ENCODE measurements at places on chromosomes 11 and 22.

DNA sequence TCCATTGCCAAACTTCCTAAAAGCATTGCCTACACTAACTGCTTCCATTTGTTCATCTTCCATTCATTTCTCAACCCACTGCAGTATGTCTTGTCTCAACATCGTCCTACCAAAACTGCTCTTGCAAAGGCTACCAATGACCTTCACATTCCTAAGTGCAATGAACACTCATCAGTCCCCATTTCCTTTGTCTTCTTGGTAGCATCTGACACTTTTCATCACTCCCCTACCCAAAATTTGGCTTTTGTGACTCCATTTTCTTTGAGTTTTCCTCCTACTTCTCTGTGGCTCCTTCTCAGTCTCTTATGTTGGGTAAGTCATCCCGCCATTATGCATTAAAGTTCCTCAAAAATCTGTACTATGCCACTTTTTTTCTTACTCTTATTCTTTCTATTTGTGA lies 135.4 kb downstream of the CCDC81 start:
- no peak for DNase-seq

GRCh38 chr11:118907051-118908042 lies 18.4 kb downstream of the BCL9L start:
- peak; percentile 90 for DNase-seq

GRCh38 chr11:28086569-28086968 lies 21.4 kb downstream of the KIF18A start:
- no peak for DNase-seq

DNA sequence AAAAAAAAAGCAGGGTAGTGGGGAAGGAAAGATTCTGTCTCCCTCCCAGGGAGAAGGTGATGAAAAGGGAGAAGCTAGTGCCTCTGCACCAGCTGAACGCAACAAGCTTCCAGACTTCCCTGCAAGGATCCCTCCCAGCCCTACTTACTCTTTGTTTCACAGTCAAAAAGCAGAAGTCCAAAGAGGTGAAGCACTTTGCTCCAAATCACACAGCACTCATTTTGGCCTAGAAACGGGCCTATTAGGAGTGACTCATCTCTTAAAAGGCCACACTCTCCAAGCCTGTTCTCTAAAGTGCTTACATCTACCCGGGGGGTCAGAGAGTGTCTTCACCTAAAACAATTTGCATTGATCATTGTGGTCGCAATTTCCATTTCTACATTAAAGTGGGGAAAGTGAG lies 17.7 kb upstream of the GRK3 start:
- DNase-seq, result peak; percentile 15

DNA sequence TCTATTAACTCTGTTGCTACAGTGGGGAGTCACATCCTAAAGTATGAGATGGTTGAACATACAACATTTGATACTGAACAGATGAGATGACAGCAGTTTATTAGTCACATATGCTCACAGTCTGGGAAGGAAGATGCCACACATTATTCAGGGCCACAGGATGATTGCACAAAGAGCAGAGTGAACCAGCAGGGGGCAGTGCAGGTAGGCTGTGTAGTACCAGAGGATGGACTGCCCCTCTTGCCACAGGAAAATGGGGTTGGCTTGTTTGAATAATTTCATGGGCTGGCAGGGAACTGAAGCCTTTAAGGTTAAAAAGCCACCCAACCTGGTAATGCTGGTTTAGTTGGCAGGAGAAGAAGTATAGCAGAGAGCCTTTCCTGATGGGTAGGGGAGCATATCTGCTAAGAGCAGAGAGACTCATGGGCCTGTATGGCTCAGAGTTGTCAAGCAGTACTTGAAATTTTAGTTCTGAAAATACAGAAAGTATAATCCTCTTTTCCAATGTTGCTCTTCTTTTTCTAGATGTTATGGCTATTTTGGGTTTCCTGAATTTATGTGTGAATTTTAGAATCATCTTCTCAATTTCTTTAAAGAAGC lies 180.4 kb upstream of the B3GAT1 start:
- peak; percentile 71 for DNase-seq

DNA sequence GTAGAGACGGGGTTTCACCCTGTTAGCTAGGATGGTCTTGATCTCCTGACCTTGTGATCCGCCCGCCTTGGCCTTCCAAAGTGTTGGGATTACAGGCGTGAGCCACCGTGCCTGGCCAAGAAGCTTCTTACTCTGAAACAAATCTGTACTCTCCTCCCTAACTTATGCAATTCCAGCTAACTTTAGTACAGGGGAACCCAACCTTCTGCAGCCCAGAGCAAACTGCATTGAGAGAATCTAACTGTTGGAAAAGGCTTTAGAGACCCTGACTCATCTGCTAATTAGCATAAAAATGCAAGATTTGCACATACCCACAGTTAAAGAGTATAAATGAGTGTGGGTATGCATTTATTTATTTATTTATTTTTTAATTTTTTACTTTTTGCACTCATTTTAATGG lies 64.8 kb downstream of the APOL5 start:
- DNase-seq, result no peak

DNA sequence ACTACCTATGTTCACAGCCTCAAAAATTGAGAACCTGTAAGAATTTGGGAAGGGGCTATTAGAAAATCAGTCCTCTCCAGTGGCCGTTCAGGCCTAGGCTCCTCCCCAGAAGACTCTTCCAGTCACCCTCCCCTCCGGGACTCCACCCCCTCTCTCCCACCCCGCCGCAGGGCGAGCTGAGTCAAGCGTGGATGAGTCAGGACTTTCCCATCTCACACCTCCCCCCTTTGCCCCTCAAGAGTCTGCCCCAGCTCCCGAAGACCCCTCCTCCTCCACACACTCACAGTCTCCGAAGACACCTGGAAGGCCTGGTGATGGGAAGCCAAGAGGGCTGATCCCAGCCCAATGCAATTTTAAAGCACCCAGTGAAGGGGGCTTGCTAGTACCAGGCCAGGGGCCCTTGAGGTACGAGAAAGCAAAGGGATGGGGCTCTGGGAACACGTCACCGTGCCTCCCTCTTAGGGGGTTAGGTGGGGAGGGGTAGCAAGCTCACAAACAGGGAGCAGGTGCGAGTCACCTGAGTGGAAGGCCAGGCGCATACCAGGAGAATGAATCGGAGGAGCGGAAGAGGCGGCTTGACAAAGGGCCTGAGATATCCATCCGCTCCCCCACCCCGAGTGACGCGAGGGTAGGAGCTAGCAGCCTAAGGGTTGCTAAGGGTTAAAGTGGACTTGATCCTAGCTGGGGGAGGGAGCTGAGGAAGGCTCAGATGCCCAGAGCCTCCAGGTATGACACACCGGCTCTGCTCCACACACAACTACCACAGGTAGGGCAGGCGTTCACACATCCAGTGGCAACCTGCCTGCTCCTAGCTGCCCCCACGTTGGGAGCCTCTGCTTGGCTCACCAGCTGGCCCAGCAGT lies 13.6 kb downstream of the BCL9L start:
- peak; percentile 80 for DNase-seq

DNA sequence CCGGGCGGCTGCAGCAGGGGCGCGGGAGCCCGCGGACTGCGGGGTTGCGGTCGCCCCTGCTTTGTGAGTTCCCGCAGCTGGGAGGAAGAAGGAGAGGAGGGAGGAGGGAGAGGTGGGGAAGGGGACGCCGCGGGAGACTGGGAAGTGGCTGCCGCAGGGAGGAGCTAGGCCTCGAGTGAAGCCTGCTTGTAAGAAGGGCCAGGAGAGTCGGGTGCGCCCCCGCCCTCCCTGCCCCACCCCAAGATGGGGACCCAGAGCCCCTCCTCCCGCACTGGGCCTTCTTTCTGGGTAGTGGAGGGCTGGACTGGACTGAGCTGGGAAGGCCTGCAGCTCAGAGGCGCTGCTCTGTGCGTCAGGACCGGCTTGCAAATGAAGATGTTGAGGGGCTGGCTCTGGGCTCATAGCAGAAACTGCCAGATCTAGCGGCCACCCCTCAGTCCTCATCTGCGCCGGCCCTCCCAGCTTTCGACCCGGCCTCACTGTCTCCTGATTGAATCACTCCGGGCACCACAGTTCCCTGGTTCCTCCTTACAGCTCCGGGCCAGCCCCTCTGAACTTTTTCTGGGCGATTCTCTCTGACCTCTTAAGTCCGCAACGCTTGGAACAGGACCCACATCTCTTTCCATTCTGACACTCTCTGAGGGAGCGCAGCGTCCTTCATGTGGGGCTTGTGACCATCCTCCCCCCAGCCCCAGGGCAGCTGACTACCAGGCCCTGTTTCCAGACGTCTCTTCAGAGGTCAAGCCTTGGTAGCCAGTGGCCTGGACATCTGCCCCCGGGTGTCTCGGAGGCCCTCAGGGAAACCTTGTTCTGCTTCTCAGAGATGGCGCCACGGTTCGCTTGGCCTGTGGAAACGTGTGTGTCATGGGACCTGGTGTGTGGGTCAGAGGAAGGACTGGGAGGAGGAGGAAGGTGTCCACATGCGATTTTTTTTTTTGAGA lies 21.9 kb downstream of the SERPINH1 start:
- peak; percentile 69 for DNase-seq

Data from hematopoietic multipotent progenitor cell treated with erythropoietin and hydrocortisone succinate and interleukin-3 and kit ligand, for 6 days (in vitro differentiated cells).